ENCODE measurements at places on chromosomes 13 and 19.

GRCh38 chr19:1136621-1137317, 33.0 kb downstream of the GPX4 start:
- ATAC-seq, result no peak
- no peak overlapping the region for H3K4me3 ChIP-seq
- H3K27me3 ChIP-seq, result no peaks in the 10 kb centered on the region

- no peak for ATAC-seq
- H3K27me3 ChIP-seq, result peaks cover 33% of the 10 kb centered on the region
- no peak overlapping the region for H3K4me3 ChIP-seq
- no peak overlapping the region for H3K27ac ChIP-seq
- no peaks in the 10 kb centered on the region for H3K4me1 ChIP-seq
- no peaks in the 10 kb centered on the region for H3K36me3 ChIP-seq
Measured at GRCh38 chr19:51740356-51740755, 11.3 kb downstream of the FPR1 start.

GRCh38 chr13:49110913-49111170, 109.3 kb upstream of the MLNR start:
- no peaks in the 10 kb centered on the region for H3K27me3 ChIP-seq
- ATAC-seq, result no peak
- peak overlapping the region; percentile 42 for H3K4me3 ChIP-seq

GRCh38 chr19:54248016-54248601, 5.5 kb upstream of the LILRA6 start:
- H3K4me3 ChIP-seq, result no peak overlapping the region
- no peaks in the 10 kb centered on the region for H3K36me3 ChIP-seq
- H3K4me1 ChIP-seq, result peaks cover 21% of the 10 kb centered on the region

- no peaks in the 10 kb centered on the region for H3K27me3 ChIP-seq
- no peak overlapping the region for H3K27ac ChIP-seq
- H3K4me3 ChIP-seq, result no peak overlapping the region
Measured at GRCh38 chr13:82565201-82565600, 1317.1 kb downstream of the SLITRK1 start.

DNA sequence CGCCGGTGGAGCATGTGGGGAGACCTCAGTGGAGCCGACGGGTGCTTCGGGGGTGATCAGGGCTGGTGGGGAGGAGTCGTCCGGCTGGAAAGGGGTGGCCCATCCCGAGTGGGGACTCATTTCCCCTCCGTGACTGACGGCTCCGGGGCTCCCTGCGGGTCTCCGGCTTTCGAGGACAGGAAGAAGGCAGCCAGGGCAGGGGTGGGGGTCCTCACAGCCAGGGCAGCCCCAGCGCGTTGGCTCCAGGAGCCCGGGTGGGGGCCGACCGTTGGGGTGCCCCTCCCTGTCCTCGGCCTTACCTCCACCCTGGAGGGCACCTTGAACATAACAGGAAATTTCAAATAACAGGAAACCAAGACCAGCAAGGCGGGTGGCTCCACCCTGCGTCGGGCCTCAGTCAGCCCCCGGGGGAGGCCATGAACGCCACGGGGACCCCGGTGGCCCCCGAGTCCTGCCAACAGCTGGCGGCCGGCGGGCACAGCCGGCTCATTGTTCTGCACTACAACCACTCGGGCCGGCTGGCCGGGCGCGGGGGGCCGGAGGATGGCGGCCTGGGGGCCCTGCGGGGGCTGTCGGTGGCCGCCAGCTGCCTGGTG, at the start of gene S1PR4:
TSS of gene S1PR4 (plus strand) at position 393 of the 596 bp plus-strand sequence. CDS start at position 417, 24 bp downstream.
- H3K27me3 ChIP-seq, result no peaks in the 10 kb centered on the region
- peaks cover 6% of the 10 kb centered on the region for H3K36me3 ChIP-seq
- peak; percentile 79 for ATAC-seq
- H3K4me3 ChIP-seq, result peak within 1 kb of the TSS; percentile 97

- peaks cover 23% of the 10 kb centered on the region for H3K4me1 ChIP-seq
- H3K4me3 ChIP-seq, result no peak overlapping the region
- ATAC-seq, result no peak
- peaks cover 23% of the 10 kb centered on the region for H3K27me3 ChIP-seq
- no peaks in the 10 kb centered on the region for H3K36me3 ChIP-seq
- no peak overlapping the region for H3K27ac ChIP-seq
Measured at GRCh38 chr19:8501981-8502380, 459 bp downstream of the PRAM1 start.

DNA sequence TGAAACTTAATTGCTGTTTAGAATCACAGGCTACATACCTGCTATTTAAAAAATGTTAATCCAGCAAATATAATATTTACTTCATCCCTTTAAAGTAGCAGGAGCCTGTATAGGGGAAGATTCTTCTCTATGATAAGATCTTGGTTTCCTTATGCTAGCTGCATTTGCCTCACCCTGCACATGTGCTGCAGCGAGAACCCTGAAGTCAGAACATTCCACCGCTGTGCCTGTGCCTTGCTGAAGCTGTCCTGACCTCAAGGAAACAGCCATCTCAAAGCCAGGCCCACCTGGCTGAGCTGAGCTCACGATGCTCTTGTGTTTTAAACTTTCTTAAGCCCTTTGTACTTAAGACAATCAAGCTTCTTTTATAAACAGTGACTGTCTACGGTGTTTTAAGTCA, 355.0 kb upstream of the PCDH20 start:
- H3K27ac ChIP-seq, result no peak overlapping the region
- no peaks in the 10 kb centered on the region for H3K27me3 ChIP-seq
- ATAC-seq, result no peak
- H3K36me3 ChIP-seq, result no peaks in the 10 kb centered on the region
- H3K4me3 ChIP-seq, result no peak overlapping the region
- no peaks in the 10 kb centered on the region for H3K4me1 ChIP-seq

DNA sequence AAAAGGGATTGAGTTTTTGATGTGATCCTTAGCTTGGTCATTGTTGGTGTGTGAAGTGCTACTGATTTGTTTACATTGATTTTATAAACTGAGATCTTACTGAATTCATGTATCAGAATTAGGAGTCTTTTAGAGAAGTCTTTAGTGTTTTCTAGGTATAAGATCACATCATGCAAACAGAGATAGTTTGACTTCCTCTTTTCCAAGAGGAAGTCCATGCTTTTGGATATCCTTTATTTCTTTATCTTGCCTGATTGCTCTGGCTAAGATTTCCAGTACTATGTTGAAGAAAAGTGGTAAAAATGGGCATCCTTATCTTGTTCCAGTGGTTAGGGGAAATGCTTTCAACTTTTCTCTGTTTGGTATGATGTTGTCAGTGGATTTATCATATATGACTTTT, 561.2 kb upstream of the SLITRK1 start:
- no peak overlapping the region for H3K27ac ChIP-seq
- ATAC-seq, result no peak
- no peaks in the 10 kb centered on the region for H3K27me3 ChIP-seq
- H3K36me3 ChIP-seq, result no peaks in the 10 kb centered on the region

GRCh38 chr13:20360835-20361412, 128.8 kb upstream of the GJB6 start:
- peaks cover 35% of the 10 kb centered on the region for H3K27me3 ChIP-seq
- H3K27ac ChIP-seq, result no peak overlapping the region
- H3K4me3 ChIP-seq, result no peak overlapping the region
- no peaks in the 10 kb centered on the region for H3K36me3 ChIP-seq
- no peaks in the 10 kb centered on the region for H3K4me1 ChIP-seq
- ATAC-seq, result no peak

- ATAC-seq, result peak; percentile 66
- no peak within 1 kb of the TSS for H3K4me3 ChIP-seq
- no peaks in the 10 kb centered on the region for H3K27me3 ChIP-seq
- peaks cover 40% of the 10 kb centered on the region for H3K4me1 ChIP-seq
Measured at GRCh38 chr19:54172471-54173358, at the start of gene TMC4. TSS of gene TMC4 (minus strand) at chr19:54173160. CDS start at chr19:54173117, 43 bp downstream.

- peaks cover 38% of the 10 kb centered on the region for H3K4me1 ChIP-seq
- peak overlapping the region; percentile 12 for H3K4me3 ChIP-seq
- H3K27me3 ChIP-seq, result no peaks in the 10 kb centered on the region
- no peak overlapping the region for H3K27ac ChIP-seq
- ATAC-seq, result peak; percentile 62
- no peaks in the 10 kb centered on the region for H3K36me3 ChIP-seq
Measured at GRCh38 chr19:8580710-8581281, 3.6 kb upstream of the MYO1F start.

DNA sequence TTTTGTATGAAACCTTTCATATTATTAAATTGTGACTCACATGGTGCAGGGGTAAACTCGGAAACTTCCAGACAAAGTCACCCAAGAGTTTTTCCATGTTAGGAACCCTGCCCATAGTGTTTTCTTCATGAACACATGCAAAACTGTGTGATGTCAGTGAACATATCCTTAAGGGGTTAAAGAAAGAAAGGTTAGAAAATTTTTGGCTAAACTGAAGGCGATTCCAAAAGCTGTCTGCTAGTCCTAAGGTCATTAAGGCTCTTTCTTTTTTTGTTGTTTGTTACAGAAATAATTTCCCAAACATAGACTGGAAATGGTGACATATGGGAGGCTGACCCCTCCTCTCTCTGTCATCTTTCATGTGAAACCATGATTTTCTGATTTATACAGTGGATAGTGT, 271.9 kb downstream of the DNAJC15 start:
- H3K36me3 ChIP-seq, result no peaks in the 10 kb centered on the region
- no peak for ATAC-seq
- H3K4me1 ChIP-seq, result no peaks in the 10 kb centered on the region

DNA sequence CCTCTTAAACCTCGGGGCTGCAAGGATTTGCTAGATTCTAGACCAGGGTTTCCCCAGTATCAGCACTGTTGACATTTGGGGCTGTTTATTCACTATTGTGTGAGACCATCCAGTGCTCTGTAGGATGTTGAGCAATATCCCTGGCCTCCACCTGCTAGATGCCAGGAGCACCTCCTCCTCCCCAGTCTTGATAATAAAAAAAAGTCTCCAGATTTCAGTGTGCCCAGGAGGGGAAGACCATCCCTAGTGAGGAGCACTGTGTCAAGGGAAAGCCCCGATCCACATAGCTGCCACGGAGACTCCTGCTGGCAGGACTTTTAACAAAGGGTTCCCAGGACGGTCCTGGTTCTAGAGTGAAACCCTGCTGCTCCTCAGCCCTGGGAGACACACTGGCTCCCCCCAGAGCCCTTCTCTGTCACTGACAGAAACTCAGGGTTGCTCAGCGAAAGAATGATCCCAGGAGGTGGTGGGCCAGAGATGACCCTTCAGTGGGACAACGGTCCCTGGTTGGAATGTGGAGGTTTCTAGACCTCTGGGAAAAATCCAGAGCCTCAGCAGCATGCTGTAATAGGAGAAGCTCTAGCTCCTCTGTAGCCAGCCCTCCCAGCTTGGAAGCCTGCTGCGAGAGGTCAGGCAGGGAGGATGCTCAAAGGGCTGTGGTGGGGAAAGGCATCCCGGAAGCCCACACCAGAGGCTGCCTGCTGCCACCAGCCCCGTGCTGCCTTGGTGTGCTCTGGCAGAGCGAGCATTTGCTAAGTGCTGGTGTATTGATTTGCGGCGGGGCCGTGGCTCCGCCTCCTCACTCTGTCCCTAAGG, 20.3 kb downstream of the LYL1 start:
- no peaks in the 10 kb centered on the region for H3K36me3 ChIP-seq
- H3K4me3 ChIP-seq, result no peak overlapping the region
- peaks cover 45% of the 10 kb centered on the region for H3K27me3 ChIP-seq

GRCh38 chr13:38166116-38166515, 183.5 kb upstream of the UFM1 start:
- no peaks in the 10 kb centered on the region for H3K36me3 ChIP-seq
- no peak overlapping the region for H3K27ac ChIP-seq
- H3K4me3 ChIP-seq, result no peak overlapping the region
- peaks cover 17% of the 10 kb centered on the region for H3K4me1 ChIP-seq
- H3K27me3 ChIP-seq, result no peaks in the 10 kb centered on the region

- H3K27me3 ChIP-seq, result no peaks in the 10 kb centered on the region
- H3K4me1 ChIP-seq, result no peaks in the 10 kb centered on the region
- H3K4me3 ChIP-seq, result no peak overlapping the region
- no peak for ATAC-seq
- no peaks in the 10 kb centered on the region for H3K36me3 ChIP-seq
Measured at GRCh38 chr13:36395280-36395679, 37.0 kb upstream of the CCNA1 start.

DNA sequence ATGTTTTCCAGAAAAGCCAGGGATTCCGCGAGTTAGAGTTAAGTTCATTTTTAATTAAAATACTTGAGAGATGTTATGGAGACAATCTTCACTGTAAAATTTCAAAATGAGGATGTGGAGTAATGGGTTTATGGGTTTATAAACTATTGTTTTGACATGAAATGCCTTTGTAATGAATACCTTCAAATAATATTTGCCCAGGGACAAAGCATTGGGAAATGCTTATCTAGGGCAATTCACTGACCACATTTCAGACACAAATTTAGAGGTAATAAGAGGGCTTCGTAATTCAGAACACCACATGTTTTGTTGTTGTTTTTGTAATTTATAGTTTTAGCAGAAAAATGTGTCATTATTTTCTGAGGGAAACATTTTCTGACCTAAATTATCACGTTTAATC, 241.1 kb upstream of the ATXN8OS start:
- H3K27me3 ChIP-seq, result no peaks in the 10 kb centered on the region
- H3K27ac ChIP-seq, result no peak overlapping the region
- no peaks in the 10 kb centered on the region for H3K36me3 ChIP-seq
- no peaks in the 10 kb centered on the region for H3K4me1 ChIP-seq

Data from stimulated activated memory B cell treated with anti-CD40 and anti-IgM and Interleukin-4, amounts not matched to agents 10 μg/mL and 1 μg/mL and 100 μg/mL, for 72 hours (primary cell).